OCI-LY7 (cell line): ENCODE measurements at places on chromosomes 5 and 9. TPM values are rescaled to one million over a fixed set of nuclear protein-coding genes. Genes with fewer than 3 reads are reported as not detected.

DNA sequence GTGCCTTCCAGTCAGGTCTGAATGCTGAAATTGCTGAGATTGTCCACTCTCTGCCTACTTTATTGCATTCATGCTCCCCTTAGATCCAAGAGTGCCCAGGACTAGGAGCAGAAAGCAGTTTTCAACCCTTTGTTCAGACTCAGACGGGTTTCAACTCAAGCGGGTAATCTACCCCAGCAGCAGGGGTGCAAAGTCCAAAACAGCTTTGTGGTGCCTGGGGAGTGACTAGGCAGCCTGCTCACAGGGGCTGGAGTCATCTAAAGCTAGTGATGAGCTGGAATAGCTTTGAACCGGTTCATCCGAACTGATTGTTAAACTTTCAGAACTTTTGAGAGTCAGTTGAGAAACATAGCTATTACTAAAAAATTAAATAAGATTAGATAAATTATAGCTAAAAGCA, 71.0 kb upstream of the IQGAP2 start:
- no peak for DNase-seq

DNA sequence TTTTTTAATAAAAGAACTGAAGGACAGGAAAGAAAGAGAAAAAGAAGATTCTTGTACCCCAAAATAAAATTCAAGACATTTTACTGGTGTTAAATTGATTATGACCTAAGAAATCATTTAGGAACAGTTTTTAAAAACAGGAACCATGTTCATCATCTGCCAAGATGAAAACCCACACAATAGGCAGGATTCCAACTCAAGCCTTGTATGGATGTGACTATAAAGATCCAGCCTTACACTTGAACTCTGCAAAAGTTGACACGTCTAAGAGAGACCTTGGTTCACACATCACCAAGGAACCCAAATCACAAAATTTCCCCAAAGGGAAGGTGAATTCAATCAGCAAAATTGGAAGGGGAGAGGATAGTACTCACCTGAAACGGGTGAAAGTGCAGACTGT, 82.6 kb downstream of the SMIM23 start:
- no peak for DNase-seq

TMEFF1 gene
- 3.6 and 3.7 TPM in 2 replicates for total RNA-seq

GRCh38 chr9:19416143-19416542, 7.3 kb downstream of the ACER2 start:
- no peak for DNase-seq

DMRT3 gene
- not detected in 2 replicates for total RNA-seq

- no peak for DNase-seq
These were observed 50.9 kb downstream of the KCNIP1 start for GRCh38 chr5:170554521-170555267.

GMCL2 gene
- total RNA-seq: not detected in 2 replicates

DNA sequence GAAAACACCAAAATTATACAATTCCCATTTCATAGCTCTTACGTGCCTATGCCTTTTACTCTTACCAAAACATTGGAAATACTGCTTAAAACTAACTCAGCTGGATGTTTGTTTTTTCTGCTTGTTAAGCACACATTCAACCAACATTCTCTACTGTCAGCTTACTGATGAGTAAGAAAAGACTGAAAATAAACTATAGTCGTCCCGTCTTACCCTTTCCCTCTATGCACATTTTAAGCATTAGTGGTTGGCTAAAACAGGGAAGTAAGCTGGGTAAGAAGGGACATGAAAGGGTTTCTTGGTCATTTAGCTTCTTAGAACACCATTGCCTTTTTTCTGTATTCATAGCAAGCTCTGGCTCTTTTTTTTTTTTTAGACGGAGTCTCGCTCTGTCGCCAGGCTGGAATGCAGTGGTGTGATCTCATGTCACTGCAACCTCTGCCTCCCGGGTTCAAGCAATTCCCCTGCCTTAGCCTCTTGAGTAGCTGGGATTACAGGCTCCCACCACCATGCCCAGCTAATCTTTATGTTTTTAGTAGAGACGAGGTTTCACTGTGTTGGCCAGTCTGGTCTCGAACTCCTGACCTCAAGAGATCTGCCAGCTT, 232.1 kb upstream of the PCSK5 start:
- DNase-seq: no peak

DNA sequence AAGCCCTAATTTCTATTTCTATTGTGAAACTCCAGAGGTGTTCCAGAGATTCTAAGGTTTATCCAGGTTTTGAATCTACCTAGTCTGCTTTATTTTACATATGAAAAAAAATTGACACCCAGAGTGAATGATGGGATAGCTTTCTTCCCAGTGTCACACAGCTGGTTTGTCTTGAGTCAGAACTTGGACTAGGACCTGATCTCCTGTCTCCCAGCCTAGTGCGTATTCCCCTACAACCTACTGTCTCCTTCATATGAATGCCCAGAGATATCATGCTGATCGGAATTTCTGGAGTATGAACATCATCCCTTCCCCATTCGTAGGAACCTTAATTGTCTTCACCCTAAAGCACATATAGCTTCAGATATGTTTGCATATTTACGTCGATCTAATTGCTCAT, 524.2 kb downstream of the SPATA31D1 start:
- DNase-seq: no peak

GRCh38 chr9:107693625-107694326, 204.2 kb upstream of the KLF4 start:
- DNase-seq: no peak

LIX1 gene
- total RNA-seq: not detected in 2 replicates

SH3PXD2B gene
- total RNA-seq: 0.10 and 0.11 TPM in 2 replicates

GRCh38 chr5:132064140-132064539, 3.7 kb downstream of the IL3 start:
- DNase-seq: no peak

GRCh38 chr9:76044266-76044819, 153.9 kb downstream of the PCSK5 start:
- DNase-seq: no peak

FOXD4L4 gene
- total RNA-seq: 0.53 and 1.5 TPM in 2 replicates

GRCh38 chr5:160605266-160605665, 183.6 kb downstream of the PTTG1 start:
- DNase-seq: no peak

- DNase-seq: no peak
These were observed 81.5 kb downstream of the NIPBL start for GRCh38 chr5:36957953-36958537.

DNA sequence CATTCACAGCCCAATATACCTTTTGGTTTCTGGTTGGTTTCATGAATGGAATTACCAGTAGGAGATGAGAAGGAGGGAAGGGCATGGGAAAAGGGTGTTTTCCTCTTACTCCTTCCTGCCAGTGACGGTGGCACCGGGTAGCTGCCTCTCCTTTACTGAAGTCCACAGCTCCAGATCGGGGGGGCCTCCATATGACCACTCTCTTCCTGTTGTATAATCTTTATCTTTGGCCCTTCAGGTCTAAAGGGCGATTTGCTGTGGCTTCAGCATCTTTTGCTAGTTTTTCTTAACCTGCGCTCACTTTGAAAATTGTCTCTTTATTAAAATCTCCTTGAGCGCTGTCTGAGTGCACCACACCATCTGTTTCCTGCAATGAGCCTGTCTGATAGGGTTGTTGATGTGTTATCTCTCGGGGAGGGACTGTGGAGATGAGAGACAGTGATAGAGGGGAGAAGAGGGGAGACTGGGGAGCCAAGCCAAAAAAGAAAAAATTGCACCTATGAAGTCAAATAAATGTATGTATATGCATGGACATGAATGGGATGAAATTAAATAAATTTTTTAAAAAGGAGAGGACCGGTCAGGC, 449.3 kb upstream of the KLF4 start:
- no peak for DNase-seq

DNA sequence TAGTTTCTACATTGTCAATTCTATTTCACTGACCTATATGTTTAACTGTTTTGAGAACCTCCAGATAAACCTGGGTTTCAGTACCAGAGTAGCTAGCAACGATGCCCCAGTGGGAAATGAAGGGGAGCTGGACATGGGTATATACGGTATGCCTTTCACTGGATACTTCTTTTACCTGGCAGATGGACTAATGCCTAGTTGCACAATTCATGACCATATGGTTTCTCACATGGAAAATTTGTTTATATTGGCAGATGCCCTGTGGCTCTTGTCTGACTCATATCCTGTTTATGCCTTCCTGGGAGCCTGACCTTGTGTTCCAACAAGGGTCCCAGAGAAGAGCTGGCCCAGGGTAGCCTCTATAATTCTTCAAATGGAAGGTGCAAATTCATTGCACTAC, 144.1 kb downstream of the MAT2B start:
- no peak for DNase-seq

NEUROG1 gene
- total RNA-seq: not detected in 2 replicates

CNTNAP3 gene
- not detected in 2 replicates for total RNA-seq

DNA sequence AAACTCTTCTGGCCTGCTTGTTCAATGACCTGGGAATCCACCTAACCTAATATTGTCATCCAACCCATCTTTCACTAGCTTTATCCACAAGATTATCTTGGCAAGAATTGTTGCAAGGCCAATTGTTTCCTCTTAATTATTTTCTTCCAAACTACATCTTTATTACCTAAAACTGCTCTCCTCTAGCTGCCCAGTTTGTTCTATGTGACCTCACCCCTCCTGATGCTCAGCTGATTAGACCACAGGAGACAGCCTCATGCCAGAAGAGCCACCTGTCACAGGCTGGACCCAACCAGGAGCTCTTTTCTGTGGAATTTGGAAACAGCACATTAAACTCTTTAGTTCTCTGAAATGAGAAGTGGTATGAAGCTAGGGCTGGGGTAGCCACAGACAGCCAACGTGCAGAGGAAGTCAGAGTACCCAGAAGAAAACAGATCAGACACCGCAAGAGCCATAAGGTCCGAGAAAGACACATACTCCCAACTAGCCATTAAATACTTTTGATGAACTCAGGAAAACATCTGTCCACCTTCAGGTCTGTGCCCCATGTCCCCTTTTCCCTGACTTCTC, 12.0 kb downstream of the SAXO1 start:
- no peak for DNase-seq

IFNA13 gene
- total RNA-seq: not detected in 2 replicates

- DNase-seq: no peak
These were observed 34.3 kb upstream of the PRDM12 start for GRCh38 chr9:130630071-130630450.

DNA sequence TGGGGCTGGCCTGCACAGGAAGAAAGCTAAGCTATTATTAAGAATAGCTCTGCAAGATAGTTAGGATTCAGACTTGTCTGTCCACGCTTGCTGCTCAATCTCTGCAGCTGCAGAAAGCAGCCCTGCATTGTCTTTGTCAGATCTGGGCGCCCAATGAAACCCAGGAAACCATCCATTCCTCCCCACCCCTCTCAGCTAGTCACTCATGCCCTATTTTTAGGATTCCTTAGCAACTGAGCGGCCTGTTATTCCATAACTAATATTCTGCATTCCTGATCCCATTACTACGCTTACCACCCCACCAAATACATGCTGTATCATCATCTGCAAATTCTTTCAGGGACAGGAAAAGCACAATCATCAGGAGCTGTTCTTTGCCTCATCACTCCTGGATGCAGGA, 52.9 kb upstream of the APC start:
- peak; percentile 29 for DNase-seq

DNA sequence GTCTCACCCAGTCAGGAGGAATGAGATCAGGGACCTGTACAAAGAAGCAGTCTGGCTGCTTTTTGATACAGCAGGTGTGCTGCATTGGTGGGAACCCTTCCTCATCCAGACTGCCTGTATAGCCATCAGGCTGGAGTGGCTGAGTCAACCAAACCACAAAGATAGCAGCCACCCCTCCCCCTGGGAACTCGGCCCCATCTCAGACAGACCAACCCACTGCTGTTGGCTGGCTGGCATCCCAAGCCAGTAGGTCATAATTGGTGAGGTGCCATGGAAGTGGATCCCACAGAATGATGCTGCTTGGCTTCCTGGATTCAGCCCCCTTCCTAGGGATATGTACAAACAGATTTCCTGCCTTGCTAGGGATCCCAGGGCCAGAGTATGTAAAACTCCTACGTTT, 60.9 kb downstream of the YTHDC2 start:
- no peak for DNase-seq

DNA sequence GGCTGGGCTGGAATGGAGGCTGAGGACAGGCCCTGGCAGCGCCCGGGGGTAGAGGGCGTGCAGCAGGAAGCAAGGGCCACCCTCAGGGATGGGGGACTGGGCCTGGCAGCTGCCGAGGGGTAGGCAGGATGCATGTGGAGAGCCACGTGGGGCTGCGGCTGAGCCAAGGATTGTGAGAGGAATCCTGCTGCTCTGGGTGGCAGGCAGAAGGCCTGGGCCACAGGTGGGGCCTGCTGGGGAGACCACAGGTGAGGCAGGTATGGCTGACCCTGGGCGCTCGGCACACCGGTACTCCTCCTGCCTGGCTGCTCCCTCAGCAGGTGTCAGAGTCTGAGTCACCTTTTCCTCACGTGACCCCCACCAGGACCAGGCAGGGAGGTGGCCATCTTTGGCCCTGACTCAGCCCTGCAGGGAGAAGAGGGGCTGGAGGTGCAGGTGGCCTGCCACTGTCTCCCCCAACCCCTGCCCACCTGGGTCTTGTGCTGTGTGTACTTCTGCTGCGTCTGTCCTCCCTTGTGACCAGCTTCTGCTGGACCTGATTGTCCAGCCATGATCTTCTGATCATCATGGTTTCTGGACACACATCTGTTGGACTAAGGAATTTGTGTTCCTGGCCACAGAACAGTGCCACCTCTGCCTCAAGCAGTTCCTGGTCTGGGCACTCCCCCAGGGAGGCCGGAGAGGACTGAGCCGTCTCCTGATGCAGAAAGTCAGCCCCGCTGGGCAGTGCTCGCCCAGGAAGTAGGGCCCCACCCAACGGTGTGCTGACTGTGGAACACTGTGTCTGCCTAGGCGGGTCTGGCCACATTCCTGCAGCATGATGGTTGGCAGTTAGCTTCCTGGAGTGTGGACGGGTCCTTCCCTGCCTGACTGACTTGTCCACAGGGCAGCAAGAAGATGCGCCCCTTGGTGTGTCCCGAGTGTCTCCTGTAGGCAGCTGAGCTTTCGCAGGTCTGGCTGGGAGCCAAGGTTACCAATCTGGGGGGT, 6.4 kb downstream of the ARRDC1 start:
- peak; percentile 30 for DNase-seq

F2RL2 gene
- not detected in 2 replicates for total RNA-seq

C9orf153 gene
- 0.27 and 0.31 TPM in 2 replicates for total RNA-seq

DNA sequence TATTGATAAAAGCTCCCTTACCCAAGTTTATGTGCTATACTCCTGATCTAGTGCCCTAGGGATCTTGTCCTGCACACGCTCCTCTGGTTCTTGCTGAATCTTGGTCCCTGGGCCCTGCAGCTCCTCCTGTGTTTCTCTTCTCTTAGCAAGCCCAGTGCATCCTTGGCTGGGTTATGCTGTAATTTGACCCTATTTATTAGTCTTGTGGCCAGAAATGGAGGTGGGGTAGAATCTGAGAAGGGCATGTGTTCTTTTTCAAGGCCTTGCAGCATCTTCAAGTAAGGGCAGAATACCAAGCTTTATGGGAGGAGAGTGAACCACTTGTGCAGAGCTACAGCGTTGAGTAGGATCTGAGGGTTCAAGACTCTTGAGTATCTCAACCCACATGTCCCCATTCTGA, 366.8 kb downstream of the FAM170A start:
- no peak for DNase-seq

DNA sequence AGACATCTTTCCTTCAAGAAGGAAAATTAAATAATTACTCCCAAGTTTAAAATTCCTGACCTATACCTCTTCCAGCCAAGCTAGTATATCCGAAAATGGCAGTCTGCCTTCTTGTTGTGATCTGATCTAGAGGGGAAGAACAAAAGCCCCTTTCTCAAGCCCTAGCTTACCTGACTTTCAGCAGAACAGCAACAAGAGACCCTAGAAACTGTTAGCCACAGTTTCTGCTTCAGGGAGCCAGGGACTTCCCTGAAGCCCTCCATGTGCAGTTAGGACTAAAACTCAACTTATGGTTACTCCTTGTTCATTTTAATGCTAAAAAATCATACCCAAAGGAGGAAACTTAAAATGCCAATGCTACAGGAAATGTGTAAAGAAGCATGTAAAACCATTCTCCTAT, 366.7 kb upstream of the CTNND2 start:
- DNase-seq: no peak

LHX6 gene
- not detected in 2 replicates for total RNA-seq

ARHGEF37 gene
- total RNA-seq: 1.4 and 1.7 TPM in 2 replicates
